ENCODE measurements at places on chromosomes 2 and 18.

DNA sequence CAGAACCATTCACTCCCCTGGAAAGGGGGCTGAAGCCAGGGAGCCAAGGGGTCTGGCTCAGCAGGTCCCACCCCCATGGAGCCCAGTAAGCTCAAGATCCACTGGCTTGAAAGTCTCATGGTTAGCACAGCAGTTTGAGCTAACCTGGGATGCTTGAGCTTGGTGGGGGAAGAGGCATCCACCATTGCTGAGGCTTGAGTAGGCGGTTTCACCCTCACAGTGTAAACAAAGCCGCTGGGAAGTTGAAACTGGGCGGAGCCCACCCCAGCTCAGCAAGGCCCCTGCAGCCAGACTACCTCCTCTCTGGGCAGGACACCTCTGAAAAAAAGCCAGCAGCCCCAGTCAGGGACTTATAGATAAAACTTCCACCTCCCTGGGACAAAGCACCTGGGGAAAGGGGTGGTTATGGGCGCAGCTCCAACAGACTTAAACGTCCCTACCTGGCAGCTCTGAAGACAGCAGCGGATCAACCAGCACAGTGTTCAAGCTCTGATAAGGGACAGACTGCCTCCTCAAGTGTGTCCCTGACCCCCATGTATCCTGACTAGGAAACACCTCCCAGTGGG lies 14.7 kb upstream of the TTC32 start:
- DNase-seq = no peak

DNA sequence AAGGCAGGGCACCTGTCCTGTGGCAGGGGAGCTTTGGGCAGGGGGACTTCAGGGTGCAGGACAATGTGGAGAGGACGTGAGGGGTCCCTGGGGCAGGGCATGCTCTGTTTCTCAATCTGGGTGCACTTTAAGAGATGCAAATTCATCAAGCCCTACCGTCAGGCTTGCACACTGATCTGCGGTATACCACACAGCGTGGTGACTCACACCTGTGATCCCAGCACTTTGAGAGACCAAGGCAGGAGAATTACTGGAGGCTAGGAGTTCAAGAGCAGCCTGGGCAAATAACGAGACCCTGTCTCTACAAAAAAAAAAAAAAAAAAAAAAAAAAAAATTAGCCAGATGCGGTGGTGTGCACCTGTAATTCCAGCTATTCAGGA lies 10.2 kb upstream of the GPC1 start:
- DNase-seq = no peak

GRCh38 chr2:88018909-88019308 lies 2.6 kb upstream of the RNU2-63P start:
- no peak for DNase-seq

DNA sequence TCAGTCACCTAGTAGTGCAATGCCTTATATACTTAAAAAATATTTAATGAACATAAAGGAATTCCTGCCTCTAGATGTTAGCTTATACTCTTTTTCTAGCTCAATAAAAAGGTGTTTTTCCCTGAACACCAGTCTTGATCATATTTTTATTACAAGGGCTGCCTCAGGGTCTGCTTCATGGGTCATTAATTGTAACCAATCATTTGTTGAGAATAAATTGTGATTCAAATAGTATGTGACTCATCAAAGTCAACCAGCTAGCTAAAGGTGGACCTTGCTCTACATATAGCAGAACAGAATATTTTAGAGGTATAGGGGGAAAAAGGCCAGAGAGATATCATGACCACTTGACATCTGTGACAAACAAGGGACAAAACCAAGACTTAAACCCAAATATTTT lies 114.0 kb downstream of the PIK3C3 start:
- no peak for DNase-seq

DNA sequence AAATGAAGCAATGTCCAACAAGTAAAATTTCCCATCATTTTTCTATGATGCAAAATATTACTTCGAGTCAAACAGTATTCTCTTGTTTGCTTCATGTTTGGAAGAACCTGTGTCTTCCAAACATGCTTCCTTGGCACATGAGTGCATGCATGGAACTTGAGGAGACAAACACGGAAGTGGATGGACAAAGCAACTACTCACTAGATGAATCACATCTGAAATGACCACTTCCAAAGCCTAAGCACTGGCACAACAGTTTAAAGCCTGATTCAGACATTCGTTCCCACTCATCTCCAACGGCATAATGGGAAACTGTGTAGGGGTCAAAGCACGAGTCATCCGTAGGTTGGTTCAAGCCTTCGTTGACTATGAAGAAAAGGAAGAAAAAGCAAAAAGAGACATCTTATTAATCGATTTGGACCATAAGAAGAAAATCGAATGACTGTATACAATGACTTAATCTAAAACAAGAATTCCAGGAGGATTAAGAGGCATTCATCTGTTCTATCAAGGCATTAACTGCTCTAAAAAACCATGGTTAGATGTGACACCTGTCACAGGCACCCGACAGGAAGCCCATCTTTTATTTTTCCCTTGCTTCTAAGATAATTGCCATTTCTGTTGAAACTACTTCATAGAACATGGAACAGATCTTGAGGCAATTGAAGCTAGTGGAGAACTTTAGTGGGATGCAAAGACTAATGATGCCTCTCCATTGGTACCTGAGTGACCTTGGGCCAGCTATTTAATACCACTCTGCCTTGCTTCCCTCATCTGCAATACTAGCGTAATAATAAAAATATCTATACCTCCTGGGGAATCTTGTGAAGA lies 56.0 kb downstream of the ATIC start:
- no peak for DNase-seq

DNA sequence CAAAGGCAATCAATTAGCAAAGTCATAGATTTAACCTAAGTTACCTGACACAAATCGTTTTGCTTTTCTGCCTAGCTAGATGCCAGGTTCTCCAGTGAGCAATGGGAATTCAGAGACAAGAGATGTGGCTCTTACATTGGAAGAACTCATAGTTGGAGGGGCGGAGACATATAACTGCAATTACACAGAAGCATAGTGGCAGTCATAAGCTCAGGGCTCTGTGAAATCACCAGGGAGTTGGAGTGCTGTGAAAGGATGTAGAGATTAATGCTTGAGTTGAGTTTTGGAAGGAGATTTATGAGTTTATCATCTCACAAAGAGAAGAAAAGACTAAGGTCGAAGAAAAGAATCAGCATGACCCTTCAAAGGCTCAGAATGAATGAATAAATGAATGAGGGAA lies 457.2 kb upstream of the TRIB2 start:
- DNase-seq = no peak

GRCh38 chr18:45723567-45724355 lies at the start of gene SLC14A1:
TSS of gene SLC14A1 (plus strand) at chr18:45724181. CDS start at chr18:45730321, 6,140 bp downstream.
- DNase-seq = no peak

- DNase-seq = no peak
Measured at GRCh38 chr2:220393711-220394110, 766.3 kb downstream of the SLC4A3 start.

DNA sequence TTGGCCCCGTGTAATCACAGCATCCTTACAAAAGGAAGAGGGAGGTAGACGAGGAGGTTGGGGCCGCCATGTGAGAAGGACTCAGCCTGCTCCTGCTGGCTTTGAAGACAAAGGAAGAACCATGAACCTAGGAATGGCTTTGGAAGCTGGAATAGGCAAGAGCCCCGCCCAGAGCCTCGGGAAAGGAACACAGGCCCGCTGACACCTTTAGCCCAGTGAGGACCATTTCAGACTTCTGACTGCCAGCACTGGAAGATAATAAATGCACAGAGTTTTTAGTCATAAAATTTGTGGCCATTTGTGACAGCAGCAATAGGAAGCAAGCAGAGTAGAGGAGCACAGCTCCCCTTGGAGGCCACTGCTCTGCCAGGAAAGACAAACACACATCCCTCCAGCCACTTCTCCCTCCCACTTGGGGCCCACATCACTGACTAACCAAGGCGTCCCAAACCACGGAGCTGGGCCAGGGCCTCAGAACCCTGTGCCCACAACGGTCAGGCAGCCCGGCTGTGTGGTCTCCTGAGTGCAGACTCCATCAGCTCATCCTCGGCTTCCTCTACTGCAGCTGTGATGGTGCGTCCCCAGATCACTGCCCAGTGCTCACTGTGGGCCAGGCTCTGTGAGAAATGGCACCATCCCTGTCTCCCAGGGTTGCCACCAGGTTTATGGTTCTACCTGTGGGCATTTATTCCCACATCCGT lies 39.7 kb downstream of the TFCP2L1 start:
- DNase-seq = no peak

DNA sequence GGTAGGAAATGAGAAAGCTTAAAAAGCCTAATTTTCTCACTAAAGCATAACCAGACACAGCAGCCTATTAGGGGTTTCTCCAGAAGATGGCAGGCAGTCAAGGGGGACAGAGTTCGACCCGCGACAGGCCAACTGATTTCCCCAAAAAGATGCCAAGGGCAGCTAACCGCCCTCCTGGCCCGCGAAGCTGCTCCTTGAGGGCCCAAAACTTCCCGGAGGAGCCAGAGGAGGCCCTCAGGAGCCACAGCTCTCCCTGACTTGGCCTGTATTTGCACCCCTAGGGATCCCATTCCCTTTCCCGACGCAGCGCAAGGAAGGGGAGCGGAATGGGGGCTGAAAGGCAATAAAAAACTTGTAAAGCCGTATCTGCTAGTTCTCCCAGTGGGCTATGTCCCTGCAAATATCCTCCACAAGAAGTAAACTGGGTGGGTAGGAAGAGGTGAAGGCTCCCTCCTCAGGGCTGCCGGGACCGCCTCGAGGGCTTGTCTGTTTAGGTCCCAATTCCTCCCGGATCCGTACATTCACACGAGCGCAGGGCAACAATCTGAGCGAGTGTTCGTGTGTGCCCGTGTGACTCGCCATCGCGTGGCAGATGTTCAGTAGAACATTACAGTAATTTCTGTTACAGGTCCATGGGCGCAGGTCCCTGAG lies 756 bp upstream of the NAGK start:
- DNase-seq = no peak

DNA sequence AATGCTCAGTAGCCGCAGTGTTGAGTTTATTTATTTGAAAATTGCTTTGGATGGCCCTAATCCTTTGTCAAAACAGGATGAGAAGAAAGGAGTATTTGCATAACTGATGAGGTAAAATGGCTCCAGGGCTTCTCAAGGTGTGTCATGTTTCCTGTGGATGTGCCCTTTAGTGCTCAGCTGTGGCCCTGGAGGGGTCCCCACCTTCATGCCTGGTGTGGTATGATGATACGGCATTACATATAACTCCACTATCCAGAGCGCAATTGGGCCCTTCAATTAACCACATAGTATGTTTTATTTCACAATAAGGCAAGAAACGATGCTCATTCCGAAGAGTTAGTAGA lies 39.8 kb upstream of the TMEM178A start:
- DNase-seq = no peak

GRCh38 chr2:54845094-54845493 lies 121.6 kb downstream of the EML6 start:
- DNase-seq = no peak

GRCh38 chr2:29663268-29663667 lies 258.1 kb downstream of the ALK start:
- no peak for DNase-seq

DNA sequence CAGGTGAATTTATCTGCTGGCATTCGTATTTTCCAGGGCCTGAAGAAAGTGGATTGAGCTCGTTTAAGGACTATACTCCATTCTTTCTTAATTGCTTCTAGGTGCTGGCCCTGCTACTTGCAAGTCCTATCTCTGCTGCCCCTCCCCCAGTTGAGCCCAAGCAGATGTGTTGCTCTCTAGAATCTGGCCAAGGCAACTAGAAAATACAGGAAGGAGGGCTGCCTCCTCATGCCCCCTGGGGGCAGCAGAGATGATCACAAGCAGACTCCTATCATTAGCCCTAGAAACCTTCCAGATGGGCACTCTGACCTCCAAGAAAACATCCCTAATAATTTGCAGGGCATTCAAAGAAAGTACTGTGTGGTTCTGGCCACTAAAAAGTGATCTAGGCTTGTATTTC lies 72.5 kb upstream of the CYP26B1 start:
- no peak for DNase-seq

GRCh38 chr2:226888971-226889370 lies 53.1 kb downstream of the RHBDD1 start:
- no peak for DNase-seq

GRCh38 chr2:218021536-218022071 lies 18.8 kb upstream of the TNS1 start:
- no peak for DNase-seq

DNA sequence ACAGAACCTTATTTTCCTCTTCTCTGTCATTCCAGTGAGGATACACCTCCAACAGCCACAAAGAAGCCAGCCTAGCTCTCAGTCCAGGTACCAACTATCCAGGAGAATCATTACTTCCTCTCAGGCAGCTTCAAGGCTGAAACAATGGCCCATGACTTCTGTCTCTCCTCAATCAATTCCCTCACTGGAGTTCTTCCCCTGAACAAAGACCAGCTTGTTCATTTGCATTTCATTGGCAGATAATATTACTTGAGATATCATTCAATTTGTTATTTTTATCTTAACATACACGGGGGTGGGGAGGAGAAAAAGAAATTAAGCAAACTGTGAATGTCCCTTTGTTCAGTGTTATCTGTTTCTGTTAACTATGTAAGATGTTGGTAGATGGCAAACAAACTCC lies 44.0 kb downstream of the CCDC141 start:
- no peak for DNase-seq

- no peak for DNase-seq
Measured at GRCh38 chr2:100012561-100012960, 129.8 kb downstream of the AFF3 start.

- no peak for DNase-seq
Measured at GRCh38 chr2:134712736-134713135, 6.1 kb downstream of the TMEM163 start.

DNA sequence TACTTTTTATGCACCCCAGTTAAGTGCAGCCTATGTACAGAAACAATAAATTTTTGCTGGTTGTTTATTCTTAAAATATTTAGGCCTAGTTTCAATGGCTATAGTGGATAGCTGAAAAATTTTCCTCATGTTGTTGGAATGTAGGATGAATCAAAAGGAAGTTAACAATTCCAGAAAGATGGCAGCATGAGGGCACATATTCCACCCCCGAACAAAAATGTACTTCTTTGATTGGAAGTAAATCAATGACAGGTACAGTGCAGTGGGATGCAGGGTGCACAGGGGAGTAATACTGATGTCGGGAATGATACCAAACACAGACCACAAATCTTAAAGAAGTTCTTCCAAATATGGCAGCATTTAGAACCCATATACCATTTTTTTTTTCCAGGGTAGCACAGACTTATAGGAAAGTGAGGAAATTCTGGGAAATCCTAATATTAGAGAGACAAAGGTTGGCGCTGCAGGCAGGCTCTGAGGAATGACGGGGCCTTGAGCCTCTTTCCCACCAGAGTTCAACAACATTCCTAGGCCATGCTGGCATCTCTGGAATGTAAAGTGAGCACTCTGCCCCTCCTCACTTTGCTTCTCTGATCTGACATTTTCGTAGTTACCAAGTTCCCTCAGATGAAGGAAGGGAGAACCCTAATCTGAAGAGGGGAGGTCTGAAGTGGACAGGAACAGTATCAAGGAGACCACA lies 36.6 kb upstream of the IKZF2 start:
- DNase-seq = no peak

GRCh38 chr18:23200756-23201155 lies 65.5 kb downstream of the CABLES1 start:
- no peak for DNase-seq

GRCh38 chr18:44495151-44495550 lies 185.5 kb upstream of the SETBP1 start:
- no peak for DNase-seq
